ENCODE measurements at places on chromosomes 2 and 18.

DNA sequence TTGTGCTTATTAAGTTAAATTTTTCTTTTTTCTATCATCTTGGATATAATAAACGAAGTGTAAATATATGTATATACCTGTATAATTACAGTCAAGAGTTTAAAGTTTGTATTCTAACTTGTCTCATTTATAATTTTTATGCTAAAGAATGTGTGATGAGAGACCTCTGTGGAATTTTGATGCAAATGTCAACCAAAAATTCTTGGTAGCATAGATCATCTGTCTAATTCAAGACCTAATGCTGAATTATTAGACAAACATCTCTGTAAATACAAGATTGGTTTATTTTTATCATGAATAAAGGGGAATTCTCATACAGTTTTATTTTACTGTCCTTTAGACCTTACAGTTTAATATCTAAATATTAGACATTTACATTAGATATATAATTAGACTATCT, 149.2 kb upstream of the VWC2L start:
- DNase-seq: no peak

DNA sequence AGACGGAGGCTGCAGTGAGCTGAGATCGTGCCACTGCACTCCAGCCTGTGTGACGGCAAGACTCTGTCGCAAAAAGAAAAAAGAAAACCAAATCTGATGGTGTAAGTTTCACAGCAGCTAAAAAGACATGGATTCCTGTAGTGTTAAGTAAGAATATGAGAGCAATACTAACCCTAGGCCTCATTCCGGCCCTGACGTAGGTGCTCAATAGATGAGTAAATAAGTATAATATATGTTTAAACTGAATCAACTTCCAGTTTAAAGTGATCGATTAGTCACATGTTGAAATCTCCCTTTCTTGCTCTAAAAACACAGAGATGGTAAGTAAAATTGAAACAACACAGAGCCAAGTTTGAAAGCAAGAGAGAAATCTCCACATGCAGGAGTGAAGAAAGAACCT, 8.0 kb downstream of the ME2 start:
- no peak for DNase-seq

- DNase-seq: no peak
Measured at GRCh38 chr2:83594241-83595120, 864.6 kb downstream of the SUCLG1 start.

- no peak for DNase-seq
Measured at GRCh38 chr2:223594259-223594658, 7.9 kb downstream of the SCG2 start.
